Fibroblast of skin of right quadriceps (primary cell): ENCODE measurements at places on chromosomes 12 and 14.

DNA sequence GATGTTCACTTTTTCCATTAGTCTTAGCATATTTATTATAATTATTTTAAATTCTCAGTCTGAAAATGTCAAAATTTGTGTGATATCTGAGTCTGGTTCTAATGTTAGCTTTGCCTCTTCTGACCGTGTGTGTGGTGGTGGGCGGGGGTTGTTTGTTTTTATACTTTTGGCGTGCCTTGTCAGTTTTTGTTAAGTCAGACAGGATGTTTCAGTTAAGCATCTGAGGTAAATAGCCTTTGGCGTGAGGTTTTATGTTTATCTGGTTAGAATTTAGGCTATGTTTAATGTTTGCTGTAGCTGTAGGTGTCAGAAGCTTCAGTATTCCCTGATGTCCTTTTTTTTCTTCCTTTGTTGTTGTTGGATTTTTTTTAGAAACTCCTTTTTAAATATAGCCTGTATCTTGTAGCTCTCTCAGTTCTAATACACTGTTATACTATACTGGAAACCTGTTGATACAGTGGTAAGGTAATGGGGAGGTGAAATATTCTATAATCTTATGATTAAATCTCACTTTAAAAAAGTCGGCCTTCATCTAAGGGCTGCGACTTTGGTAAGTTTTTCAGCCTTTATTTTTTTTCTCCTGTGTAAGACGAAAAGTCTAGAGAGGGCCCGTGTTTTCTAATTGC is 111.6 kb downstream of the SCAF11 start:
- no peak for DNase-seq

- peak; percentile 96 for DNase-seq
Measured at GRCh38 chr12:77122236-77122635, 56.9 kb upstream of the E2F7 start.

DNA sequence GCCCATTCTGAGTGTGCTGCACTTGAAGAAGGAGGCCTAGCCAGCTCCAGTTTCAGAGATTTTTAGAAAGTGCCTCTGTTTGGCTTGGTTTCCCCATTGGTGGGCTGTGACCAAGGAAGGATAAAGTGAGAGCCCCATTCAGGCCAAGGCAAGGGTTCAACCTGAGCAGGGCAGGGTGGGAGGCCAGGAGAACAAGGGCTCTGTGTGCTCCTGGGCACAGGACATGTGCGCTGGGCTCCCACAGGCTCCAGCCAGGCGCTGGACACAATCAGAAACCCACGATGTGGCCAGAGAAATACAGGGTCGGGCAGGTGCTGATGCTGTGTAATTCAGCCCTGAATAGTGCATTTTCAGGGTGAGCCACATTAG is 23.1 kb downstream of the WSCD2 start:
- no peak for DNase-seq

- DNase-seq: no peak
Measured at GRCh38 chr12:124737040-124737419, 126.6 kb downstream of the SCARB1 start.

DNA sequence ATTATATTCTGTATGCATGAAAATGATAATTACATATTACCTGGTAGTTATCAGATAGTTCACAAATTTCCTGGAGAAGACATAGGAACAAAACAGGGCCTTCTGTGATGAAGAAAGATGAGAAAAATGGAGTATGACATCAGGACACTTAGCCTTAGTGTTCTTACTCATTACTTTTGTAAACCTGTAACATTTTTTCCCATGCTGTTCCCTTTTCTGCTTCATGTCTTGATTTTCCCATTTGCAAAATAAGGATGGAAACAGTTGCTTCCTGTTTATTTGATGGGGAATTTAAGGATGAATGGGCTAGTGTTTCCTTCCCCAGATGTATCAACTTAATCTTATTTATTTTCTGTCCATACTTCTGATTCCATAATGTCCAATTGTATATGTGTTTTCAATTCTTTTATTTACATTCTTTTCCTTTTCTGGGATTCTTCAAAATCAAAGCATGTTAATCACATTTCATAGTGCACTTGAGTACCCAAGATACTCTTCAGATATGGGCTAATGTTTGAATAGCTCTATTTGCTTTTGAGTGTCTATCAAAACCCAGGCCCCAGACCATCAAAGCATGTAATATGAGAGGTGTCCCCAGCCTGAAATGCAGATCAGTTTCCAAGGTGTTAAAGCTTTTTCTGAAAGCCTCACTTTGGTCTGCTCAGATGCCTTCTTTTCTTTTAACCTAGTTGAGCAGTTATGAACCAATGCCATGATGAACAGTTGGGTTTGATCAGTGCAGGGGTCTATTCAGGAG is 260.5 kb downstream of the RAD51B start:
- no peak for DNase-seq

GRCh38 chr12:116624516-116624915 is 65.3 kb downstream of the MAP1LC3B2 start:
- DNase-seq: no peak

DNA sequence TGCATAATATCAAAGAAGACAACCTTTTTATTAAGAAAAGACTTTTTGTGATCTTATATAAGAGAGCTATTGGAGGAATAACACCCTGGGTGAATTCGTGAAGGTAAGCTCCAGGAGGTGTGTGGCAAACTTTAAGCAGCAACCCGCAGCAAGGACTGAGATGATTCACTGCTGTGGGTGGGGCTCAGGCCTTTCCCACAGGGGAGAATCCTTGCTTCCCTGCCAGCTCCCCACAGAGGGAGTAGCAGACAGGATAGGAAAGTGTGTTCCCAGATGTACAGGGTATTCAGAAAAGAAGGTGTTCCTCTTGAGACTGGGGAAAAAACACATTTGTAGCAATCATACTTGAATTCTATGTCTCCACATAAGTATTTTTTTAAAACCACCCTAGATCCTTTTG is 9.2 kb downstream of the NDUFA12 start:
- peak; percentile 56 for DNase-seq

- DNase-seq: peak; percentile 87
Measured at GRCh38 chr14:60723907-60724618, at the start of gene SIX4. SIX4 (minus strand) TSS chr14:60724351; CDS start chr14:60724074, 277 bp downstream.

- no peak for DNase-seq
Measured at GRCh38 chr12:117421068-117421752, 59.8 kb upstream of the NOS1 start.

DNA sequence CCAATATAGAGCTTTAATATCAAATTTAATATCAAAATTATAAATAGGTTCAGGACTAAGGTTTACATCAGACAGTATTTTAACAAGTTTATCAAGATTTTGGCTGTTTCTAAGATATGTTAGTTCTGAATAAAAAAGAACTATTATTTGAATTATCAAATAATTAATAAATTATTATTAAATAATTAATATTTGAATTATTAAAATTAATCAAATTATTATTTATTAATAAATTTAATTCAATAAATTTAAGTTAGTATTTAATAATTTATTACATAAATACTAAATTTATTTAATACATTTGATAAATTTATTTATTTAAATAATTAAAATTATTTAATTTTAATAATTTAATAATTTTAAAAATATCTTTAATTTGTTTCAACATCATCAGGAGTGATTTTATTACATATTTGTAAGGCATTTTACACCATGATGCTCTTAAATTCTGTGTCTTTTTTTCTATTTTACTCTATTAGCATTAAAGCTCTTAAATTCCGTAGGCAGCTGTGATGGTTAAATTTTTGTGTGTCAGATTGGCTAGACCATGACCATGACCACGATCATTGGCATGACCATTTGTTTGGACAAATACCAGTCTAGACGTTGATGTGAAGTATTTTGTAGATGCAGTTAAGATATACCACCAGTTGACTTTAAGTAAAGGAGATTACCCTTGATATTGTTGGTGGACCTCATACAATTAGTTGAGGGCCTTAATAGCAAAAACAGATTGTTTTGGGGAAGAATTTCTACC is 82.6 kb downstream of the BBS10 start:
- no peak for DNase-seq

DNA sequence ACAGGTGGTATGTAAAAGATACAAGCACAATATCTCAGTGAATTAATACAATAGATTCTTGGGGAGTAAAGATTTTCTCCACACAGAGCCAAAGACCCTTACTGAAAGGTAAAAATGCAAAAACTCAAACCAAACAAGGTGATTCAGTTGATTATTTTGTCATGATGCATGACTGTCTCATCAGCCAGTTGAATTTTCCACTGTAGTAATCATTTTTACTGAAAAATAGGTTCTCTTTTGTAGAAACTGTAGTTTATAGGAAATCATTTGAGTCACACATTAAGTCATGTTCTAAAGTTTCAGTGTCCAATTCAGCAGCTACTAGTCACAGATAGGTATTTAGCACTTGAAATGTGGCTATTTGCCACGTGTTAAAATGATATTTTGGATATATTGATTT is 53.6 kb downstream of the PPFIA2 start:
- no peak for DNase-seq

DNA sequence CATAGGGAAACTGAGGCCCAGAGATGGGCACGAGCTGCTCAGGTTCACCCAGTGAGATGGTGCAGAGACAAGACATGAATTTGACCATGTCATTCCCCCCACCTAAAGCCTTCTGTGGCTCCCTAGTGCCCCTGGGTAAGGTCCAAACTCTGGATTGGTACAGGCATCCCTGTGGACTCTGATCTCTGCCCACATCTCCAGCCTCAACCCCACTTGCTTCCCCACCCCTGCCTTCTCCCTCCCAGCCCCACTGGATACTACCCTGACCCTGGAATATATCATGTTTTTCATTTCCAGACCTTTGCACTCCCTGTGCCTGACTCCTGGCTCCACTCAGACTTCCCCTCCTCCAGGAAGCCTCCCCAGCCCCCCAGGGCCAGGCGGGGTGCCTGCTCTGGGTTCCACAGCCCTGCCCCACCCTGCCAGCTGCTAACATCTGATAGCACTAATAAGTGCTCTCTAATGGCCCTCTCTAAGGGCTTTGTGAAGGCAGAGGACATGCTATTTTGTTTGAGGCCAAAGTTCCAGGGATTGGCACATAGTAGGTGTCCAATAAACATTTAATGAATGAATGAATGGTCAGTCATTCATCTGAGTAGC is 1.1 kb upstream of the SDSL start:
- no peak for DNase-seq

GRCh38 chr14:67440513-67440912 is 28.5 kb upstream of the PLEK2 start:
- no peak for DNase-seq

- DNase-seq: no peak
Measured at GRCh38 chr12:12056951-12057350, 13.8 kb upstream of the BCL2L14 start.

DNA sequence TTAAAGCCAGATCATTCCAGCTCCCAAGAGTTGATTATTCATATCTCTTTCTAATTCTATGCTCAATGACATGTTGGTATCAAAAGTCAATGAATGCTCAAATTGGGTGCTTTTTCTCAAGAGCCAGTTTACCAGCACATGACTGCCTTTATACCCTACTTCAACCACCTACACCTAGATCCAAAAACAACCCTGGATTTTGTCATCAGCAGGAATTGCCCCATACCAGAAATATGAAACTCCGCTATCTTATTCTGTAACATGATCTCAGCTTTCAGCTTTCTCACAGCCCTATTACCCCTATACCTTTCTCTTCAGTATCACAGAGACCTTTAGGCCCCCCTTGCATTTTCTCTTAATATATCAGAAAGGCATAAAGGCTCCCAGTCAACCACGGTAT is 32.3 kb upstream of the ESR2 start:
- DNase-seq: no peak

DNA sequence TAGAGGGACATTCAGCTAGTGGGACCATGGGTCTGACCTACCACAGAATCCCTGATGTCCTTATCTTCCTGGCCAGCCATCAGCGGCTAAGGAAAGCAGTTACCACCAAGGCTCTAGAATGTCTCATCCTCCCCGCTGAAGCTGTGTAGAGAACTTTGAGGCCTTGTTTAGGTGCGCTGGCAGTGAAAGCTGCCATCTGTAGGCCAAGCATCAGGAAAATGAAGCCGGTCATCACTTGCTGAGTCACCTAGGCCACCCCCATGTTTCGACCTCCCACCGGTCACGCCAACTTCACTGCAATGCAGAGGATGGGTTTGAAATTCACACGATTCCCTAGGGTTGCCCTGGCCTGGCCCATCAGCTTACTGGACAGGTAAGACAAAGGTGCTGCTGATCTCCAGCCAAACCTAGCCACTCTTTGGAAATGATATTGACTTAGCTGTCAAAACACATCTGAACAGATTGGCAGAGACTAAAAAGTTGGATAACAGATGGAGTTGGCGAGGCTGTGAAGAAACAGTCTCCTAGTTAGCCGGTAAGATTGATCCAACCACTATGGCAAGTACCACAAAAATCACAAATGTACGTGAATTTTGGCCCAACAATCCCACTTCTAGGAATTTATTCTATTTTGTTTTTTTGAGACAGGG is 52.0 kb downstream of the NOS1 start:
- no peak for DNase-seq

- DNase-seq: no peak
Measured at GRCh38 chr14:90503582-90503981, 106.8 kb downstream of the CALM1 start.

DNA sequence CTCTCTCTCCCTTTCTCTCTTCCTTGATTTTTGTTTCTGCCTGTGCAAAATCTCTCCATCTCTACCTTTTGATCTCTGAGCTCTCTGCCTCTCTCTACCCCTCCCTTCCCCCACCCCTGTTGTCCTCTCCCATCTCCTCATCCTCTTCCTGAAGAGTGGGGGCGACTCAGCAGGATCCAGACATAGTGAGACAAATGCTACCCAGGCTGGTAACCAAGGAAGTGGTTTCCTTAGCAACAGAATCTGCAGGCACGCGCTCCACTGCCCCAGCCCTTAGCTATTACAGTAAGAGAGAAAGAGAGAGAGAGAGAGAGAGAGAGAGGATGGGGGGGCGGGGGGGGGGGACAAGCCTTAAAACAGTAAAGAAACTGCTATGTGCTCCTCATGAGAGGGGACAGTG is 85.6 kb downstream of the CMKLR1 start:
- DNase-seq: no peak

DNA sequence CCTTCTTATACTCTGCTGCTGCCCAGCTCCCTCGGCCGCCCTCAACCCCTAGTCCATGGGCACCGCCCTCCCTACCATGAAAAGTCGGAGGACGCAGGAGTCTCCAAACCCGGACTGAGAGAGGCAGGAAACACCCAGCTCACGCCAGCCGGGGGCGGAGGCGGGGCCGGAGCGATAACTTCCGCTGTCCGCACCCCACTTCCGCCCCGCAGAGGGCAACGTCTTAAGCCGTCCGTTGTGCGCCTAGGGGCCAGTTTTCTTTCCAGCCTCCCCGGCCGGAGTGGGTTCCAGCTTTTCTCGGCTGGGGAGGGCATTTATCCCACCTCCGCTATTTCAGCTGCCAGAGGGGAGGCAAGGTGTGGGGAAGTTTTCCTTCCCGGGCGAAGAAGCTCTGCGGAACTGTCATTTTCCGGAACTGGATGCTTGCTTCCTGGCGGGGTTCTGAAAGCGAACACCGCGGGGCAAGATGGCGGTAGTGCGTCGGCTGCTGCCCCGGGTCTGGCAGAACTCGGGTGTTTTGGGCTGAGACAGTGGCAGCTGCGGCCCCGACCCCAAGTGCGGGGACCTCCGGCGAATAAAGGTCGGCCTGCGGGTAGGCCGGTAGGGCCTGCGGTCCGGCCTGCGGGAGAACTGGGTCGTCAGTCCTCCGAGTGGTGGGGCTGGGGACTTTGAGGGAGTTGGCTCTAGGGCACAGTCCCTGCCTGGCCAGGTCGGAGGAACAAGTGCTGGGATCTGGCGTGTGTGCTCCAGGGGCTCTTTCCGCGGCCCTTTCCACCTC is at the start of the genes KCTD10 and UBE3B:
Gene KCTD10 (minus strand): TSS at position 116 of the 778 bp plus-strand sequence. CDS start 38 bp downstream, at position 78.
Gene UBE3B (plus strand): TSS at position 450 of the 778 bp plus-strand sequence. CDS start 5,918 bp downstream, outside the sequence.
- peak; percentile 91 for DNase-seq

- peak; percentile 80 for DNase-seq
Measured at GRCh38 chr12:76137606-76138005, 53.1 kb upstream of the NAP1L1 start.
